ENCODE measurements at places on chromosomes 12 and 14.

GRCh38 chr14:57823015-57823660 lies 42.8 kb downstream of the SLC35F4 start:
- DNase-seq = no peak

GRCh38 chr14:53953002-53953827 lies 3.4 kb downstream of the BMP4 start:
- no peak for DNase-seq

- DNase-seq = no peak
Observed at GRCh38 chr14:54338696-54339317, 58.0 kb upstream of the CDKN3 start.

- DNase-seq = no peak
Observed at GRCh38 chr12:96170328-96170727, 23.8 kb upstream of the ELK3 start.

DNA sequence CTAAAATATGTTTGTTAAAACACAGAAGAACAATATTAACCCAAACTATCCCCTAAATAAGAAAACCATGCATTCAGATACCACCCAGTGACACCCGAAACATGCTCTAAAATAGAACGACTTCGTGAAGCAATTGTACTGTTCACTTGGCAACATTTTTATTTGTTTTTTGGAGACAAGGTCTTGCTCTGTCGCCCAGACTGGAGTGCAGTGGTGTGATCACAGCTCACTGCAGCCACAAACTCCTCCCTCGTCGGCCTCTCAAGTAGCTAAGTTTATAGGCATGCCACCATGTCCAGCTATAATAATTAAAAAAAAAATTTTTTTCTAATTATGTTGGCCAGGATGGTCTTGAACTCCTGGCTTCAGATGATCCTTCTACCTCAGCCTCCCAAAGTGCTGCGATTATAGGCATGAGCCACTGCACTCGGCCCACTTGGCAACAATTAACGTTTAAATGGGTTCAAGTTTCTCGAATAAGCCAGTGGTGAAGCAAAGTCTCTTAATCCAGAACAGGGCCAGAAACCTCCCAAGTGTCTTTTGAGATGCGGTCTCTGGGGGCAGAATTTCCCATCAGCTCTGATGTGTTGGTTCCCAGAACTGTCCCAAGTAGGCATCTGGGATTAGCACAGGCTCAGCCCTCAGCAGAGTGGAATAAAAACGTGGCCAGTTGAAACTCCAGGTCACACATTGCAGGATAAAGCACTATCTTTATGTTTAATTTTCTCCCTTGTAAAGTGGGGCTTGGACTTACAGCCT lies 74.5 kb downstream of the TMCC3 start:
- DNase-seq = no peak

GRCh38 chr14:93906341-93907329 lies 20.5 kb upstream of the FAM181A start:
- DNase-seq = no peak

- no peak for DNase-seq
Observed at GRCh38 chr14:100864206-100864605, 38.3 kb downstream of the MEG3 start.

- DNase-seq = no peak
Observed at GRCh38 chr12:105330931-105331804, 677 bp downstream of the C12orf75 start.
